Brain pericyte (primary cell): ENCODE measurements at places on chromosomes 7 and 10.

DNA sequence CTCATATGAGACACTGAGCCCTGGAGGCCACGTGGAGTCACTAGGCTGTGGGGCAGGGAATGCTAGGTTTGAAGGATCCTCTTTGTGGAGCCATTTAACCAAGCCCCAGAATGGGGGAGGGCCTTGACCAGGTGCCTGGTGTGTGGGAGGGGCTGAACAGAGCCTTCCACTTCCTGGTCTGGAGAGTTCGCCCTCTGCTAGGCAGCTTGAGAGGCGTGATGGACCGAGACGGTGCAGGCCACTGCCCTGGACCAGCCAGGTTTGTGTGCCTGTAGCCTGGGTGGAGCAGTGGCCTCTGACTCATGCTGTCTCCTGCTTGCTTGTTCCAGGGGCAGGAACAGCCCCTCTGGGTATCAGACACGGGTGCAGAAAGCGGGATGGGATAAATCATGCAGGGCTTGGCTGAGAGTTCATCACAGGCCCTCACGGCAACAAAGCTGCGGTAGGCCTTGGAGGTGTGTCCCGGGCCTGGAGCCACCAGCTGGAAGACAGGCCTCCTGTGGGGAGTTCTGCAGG is 27.4 kb downstream of the ADAMTS14 start:
- DNase-seq = no peak

DNA sequence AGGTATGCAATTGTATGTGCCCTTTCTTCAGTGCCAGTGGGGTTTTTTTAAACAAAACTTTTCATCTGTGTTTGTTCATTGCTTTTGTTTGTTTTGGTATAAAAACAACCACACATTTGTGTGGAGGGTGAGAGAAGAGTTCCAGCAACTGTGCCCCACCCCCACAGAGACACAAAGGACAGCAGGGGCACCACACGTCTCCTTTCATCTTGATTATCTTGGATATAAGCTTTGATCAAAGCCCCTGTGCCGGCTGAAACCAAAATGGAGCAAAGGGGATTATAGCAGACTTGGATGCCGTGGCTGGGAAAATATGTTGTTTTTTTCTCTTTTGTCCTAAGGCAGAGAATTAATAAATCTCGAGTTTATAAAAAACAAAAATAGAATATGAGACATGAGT is 111.8 kb upstream of the RSU1 start:
- no peak for DNase-seq

DNA sequence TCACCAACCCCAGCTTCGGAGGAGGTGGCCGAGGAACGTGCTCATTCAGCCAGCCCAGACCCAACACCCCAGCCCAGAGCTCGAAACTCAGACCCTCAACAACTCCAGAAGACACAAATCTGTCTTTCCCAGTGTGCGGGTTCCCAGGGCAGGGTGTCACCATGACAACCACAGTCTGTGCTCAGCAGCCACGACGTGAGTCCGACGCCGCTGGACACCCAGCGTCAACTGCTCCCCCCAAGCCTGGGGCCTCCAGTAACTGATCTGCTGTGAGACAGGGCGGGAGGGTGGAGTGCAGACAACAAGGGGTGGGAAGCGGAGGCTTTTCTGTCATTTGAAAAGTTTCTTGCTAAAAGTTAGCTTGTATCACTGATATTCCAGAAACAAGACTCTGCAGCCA is 167.2 kb downstream of the MAD1L1 start:
- DNase-seq = no peak

DNA sequence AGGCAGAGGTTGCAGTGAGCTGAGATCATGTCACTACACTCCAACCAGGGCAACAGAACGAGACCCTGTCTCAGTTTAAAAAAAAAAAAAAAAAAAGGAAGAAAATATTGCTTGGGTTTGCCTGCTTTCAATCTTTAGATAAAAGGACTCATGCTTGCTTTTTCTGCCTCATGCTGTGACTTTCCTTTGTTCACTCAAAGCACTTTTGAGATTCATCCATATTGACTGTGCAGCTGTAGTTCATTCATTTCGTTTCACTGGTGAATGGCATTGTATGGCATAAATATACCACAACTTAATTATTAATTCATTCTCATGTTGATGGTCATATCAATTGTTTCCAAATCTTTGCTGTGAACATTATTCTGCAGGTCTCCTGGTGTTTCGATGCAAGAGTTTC is 97.6 kb upstream of the NFE2L3 start:
- no peak for DNase-seq

DNA sequence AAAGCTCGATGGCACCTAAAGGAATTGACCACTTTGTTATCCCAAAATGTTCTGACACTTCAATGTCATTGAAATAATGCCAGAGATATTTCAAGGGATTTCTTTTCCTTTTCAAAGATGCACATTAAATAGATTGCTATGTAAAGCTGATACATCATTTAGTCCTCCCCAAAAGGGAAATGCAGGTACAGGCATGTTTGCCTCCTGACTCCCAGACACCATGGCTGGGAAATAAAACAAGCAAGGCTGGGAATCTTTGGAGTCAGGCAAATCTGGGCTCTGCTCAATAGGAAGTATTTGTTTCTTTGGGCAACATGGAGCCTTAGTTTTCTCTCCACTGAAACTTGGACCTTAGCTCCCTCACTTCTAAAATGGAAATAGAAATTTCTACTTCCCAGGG is 230.8 kb upstream of the LRRTM3 start:
- DNase-seq = no peak

DNA sequence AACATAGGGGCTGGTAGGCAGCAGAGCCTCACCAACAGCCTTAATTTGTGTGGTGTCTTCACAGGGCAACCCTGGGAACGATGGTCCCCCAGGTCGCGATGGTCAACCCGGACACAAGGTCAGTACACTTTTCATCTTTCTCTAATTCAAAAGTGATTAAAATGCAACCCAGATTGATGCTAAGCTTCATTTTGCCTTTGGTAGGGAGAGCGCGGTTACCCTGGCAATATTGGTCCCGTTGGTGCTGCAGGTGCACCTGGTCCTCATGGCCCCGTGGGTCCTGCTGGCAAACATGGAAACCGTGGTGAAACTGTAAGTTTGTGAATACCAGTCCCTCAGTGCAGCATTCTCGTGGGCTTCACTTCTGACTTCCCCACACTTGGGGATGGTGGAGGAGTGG is 30.9 kb downstream of the COL1A2 start:
- DNase-seq = no peak

- DNase-seq = peak; percentile 5
Observed at GRCh38 chr7:106421181-106421762, 136.5 kb upstream of the NAMPT start.

DNA sequence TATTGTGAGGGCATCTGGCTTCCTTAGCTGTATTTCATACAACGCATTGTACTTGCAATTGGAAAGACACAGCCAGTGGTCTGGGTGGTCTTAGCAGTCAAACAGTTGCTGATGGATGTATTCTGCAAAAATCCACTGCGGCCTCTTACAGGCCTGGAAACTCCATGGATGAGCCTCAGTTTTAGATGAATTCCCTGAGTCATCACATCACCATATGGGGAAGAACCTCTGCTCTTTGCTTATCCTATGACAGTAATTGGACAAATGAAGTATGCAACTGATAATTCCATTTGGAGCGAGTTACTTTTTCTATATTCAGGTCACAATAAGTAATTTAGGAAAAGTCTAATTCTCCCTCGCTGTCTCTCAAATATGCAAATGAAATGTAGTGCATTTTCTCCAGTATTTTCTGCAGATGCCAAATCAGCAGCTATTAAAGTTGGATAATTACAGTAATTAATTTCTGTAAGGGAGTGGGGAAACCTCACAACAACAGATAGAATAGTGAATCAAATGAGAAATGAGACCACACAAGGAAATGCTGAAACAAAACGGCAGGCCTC is 78.8 kb downstream of the WDFY4 start:
- no peak for DNase-seq

DNA sequence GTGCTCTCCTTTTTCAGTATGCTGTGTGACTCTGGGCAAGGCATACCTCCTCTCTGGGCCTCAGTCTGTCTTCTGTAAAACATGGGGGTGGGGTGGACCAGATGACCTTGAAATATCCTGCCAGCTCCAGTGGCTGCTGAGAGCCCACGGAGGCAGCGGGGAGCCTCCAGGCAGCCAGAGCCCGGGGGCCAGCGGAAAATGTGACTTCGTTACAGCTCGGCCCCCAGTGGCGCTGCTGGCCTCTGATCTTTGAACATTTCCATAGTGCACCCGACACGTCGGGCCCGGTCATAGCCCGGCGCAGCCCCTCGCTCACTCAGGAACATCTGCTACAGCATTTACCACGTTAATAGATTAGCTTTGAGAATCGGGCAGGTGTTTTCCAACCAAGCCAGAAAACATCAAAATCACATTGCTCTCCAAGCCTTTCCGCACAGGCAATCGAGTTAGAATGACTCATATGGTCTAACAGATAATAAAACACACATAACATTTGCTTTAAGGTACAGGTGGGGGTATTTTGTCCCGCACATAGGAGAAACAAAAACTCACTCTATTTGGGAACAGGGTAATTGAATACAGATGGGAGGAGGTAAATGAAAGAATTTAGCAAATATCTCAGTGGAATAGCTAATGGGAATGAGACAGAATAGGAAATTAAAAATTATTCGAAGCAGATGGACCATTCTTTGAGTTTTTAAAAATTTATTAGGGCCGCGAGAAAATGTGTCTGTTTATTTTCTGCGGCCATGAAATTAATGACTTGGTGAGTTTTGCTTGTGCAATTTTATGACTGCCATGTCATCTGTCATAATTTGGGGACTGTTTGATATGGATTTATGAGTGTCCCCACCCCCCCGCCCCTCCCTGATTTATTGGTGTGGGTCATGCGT is 26.3 kb upstream of the COMTD1 start:
- DNase-seq = no peak

DNA sequence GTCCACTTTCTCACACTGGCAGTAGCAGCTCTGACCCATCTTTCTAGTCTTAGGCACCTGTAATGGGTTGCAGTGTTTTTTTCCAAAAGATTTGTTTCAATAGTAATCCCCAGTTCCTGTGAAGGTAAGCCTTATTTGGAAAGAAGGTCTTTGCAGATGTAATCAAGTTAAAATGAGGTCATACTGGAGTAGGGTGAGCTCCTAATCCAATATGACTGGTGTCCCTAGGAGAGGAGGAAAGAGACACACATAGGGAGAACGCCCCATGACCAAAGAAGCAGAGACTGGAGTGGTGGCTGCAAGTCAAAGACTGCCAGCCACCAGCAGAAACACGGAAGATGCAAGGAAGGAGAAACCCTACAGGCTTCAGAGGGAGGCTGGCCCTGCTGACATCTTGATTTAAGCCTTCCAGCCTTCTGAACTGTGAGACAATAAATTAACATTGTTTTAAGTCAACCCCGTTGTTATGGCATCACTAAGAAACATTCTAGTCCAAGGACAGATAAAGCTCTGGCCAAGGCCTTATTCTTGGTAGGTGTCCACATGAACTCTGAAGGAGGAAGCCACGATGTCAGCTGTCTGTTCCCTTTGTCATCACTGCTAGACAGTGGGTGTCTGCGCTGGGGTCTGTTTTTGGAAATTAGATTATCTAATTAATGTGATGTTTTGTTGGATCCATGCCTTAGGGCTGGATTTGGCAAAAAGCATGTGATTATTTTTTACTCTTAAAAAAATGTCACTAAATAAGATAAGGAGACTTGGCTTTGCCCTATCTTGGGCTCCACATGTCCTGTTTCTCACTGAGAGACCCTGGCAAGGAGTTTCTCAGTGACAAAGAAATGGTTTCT is 214.9 kb downstream of the KCNMA1 start:
- no peak for DNase-seq

- no peak for DNase-seq
Observed at GRCh38 chr10:86247588-86247987, 119.0 kb downstream of the GRID1 start.

DNA sequence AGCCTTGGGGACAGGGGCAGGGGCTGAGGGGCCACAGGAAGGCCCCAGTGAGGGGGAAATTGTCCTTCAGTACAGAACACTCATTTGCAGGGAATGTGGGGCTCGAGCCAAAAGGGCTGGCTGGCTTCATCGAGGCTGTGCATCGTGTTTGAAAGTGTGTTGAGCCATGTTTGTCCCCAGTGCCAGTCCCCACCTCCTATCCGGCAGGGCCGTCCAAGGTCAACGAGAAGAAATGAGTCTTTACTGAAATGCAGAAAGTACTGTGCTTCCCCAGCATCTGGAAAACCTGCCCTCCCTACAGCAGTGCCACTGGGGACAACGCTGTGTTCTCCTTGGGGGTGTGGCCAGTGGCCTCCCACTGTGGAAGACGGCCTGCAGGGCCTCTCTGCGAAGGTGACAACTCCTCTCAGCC is 214.1 kb downstream of the KLF6 start:
- no peak for DNase-seq

- no peak for DNase-seq
Observed at GRCh38 chr7:44978511-44979366, at the start of gene MYO1G. Gene MYO1G (minus strand): TSS chr7:44979015. CDS start chr7:44978961, 54 bp downstream.

DNA sequence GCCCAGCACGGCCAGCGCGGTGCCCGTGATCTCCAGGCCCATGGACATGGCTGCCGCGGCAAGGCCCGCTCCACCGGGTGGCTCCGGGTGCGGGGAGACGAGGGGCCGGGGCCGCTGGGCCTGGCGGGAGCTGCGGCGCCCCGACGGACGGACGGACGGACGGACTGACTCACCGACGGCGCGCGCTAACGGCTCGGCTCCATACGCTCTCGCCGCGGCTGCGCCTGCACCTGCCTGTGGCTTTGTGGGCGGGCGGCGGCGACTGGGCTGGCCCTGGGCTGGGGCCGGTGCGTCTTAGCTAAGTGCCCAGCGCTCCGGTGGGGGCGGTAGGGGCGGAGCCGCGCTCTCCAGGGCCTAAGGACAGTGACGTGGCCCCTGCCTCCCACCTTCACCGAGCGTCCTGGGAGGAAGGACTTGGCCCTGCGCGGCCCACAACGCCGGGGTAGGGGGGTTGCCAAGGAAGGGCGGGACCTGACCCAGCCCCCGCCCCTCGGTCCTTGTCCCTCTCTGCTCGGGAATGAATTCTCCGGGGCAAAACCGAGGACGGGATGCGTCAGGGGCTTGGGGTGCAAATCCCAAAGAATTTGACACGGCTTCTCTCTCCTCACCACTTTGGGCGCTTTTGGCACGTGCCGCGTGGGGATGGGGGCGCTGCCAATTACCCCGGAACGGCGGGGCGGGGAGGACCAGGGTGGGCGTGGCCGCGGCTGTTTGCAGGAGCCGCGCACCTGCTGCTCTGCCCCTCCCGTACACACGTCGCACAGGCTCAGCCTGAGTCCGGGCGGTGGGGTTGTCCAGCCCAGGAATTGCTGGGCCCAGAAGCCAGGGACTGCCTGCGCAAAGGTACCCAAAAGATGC is at the start of gene CLDN3:
Gene CLDN3 (minus strand): TSS at position 269 of the 858 bp plus-strand sequence. CDS start 221 bp downstream, at position 48.
- no peak for DNase-seq

DNA sequence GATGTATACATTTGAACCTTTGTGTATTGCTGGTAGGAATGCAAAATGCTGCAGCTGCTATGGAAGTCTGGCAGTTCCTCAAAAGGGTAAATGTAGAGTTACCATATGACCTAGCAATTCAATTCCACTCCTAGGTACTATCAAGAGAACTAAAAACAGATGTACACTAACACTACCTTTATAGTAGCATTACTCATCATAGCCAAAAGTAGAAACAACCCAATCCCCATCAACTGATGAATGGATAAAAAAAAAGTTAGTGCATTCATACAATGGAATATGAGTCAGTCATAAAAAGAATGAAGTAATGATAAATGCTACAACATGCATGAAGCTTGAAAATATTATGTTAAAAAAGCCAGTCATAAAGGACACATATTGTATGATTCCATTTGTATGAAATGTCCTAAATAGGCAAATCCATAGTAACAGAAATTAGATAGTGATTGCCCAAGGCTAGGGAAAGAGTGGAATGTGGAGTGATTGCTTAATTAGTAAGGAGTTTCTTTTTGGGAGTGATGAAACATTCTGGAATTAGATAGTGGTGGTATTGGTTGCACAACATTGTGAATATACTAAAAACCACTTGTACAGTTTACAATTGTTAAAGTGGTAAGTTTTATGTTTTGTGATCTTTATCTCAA is 96.4 kb upstream of the AOAH start:
- DNase-seq = no peak

- DNase-seq = no peak
Observed at GRCh38 chr10:16425449-16425848, 11.4 kb upstream of the PTER start.
